ENCODE measurements at places on chromosomes 2 and 18. TPM values are rescaled to one million over a fixed set of nuclear protein-coding genes. Genes with fewer than 3 reads are reported as not detected.

VAPA gene
- 125 TPM for total RNA-seq

DNA sequence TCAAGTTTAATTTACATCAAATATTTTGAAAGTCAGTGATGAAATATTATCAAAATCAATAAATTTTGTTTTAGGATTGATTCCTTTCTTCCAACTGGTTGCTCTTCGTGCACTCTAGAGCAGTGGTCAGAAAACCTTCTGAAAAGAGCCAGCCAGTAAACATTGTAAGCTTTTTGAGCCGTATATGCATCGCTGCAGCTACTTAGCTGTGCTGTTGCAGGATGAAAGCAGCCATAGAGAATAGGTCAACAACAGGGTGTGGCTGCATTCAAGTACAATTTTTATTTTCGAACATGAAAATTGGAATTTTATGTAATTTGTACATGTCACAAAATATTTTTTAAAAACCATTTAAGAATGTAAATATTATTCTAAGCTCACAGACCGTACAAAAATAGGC lies 94.9 kb downstream of the MGAT5 start:
- H3K27me3 ChIP-seq = no peaks in the 10 kb centered on the region
- no peak overlapping the region for H3K4me3 ChIP-seq
- no peak overlapping the region for H3K27ac ChIP-seq
- DNase-seq = no peak

GRCh38 chr2:81550277-81550676 lies 1245.7 kb upstream of the LRRTM1 start:
- no peak overlapping the region for H3K27ac ChIP-seq
- H3K4me1 ChIP-seq = no peaks in the 10 kb centered on the region
- no peaks in the 10 kb centered on the region for H3K36me3 ChIP-seq

DNA sequence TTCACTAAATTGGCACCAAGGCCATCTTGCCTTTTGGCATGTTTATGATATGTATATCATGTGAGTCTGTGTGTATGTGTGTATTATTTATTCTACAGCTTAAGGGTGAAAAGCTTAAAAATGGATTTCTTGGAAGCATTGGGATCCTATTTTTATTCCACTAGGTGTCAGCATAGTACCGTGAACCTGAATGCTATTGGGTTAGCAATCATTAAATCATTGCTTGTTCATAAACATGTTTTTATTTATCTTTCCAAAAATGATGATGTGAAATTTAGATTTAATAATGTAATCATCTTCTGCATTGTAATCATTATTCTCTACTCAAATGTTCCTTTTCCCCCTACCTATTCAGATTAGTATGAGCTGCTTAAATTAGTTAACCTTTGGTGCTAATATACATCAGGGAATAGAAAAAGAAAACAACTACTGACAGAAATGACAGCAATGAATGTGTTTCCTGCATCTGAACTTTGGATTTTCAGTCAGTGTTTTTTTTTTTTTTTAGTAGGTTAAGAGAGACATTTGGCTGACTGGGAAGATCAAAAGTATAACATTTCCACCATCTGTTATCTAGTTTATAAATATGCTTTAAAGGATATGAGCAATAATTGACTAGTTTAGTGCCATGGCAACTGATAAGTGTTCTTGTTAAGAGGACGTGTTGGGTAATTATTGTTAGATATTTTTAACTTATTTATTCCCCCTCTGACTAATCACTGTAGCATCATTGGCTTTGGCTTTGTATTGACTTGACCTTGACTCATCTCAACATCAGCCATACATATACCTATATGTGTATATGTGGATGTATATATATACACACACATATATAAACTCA lies 14.1 kb upstream of the ZSWIM2 start:
- DNase-seq = no peak
- H3K4me3 ChIP-seq = no peak overlapping the region

DNA sequence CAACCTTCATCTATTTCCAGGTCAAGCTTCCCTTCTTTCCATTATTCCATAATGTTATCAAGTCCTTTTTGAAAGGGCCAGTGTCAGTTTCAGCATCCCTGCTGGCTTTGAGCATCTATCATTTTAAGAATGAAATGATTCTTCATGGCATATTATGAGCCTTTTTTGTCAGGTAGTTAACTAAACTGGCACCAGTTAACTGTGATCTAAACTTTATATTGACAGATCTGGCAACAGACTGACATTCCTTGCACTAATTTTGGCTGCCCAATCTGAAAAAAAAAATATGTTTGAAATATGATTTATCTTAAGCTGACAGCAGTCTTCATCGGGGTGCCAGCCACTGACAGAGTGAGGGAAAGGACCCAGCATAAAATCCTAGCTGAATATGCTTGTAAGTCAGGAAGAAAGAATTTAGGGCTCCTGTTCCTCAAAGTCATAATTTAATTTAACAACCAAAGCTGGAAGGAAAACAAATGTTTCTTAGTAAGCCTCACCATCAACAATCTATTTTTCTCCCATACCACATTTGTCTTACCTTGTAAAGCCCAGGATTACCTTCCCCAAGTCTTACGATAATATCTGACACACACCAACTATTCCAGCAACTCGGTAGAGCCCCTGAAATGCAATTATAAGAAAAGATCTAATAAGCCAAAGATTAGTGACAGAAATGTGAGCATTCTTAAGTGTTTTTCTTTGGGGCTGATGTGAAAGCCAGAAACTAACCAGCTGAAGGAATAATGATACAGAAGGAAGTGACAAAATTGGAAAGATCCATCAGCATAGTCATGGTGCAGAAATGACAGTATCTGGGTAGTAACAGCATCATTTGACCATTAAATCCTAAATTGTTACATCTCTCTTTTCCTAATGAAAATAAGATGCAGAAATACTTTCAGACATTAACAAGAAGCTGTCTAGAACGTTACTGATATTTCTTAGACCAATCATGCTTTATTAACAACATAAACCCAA lies 228.1 kb downstream of the RBM43 start:
- no peak overlapping the region for H3K27ac ChIP-seq
- H3K4me3 ChIP-seq = no peak overlapping the region
- H3K4me1 ChIP-seq = no peaks in the 10 kb centered on the region
- no peaks in the 10 kb centered on the region for H3K36me3 ChIP-seq

GRCh38 chr2:232533944-232534710 lies 5.4 kb upstream of the CHRNG start:
- H3K4me3 ChIP-seq = no peak overlapping the region
- no peak overlapping the region for H3K27ac ChIP-seq
- H3K36me3 ChIP-seq = no peaks in the 10 kb centered on the region
- no peak for DNase-seq
- H3K4me1 ChIP-seq = no peaks in the 10 kb centered on the region

Data from progenitor cell of endocrine pancreas (in vitro differentiated cells).